ENCODE measurements at places on chromosomes 12 and 14. TPM values are rescaled to one million over a fixed set of nuclear protein-coding genes. Genes with fewer than 3 reads are reported as not detected.

SMIM41 gene
- not detected for total RNA-seq

- H3K27ac ChIP-seq, result no peak overlapping the region
- no peaks in the 10 kb centered on the region for H3K27me3 ChIP-seq
- DNase-seq, result no peak
Measured at GRCh38 chr14:68042586-68043210, 223.1 kb downstream of the RAD51B start.

- H3K27ac ChIP-seq, result no peak overlapping the region
- no peak for DNase-seq
- no peaks in the 10 kb centered on the region for H3K4me1 ChIP-seq
- no peak overlapping the region for H3K4me3 ChIP-seq
- H3K27me3 ChIP-seq, result no peaks in the 10 kb centered on the region
Measured at GRCh38 chr14:104106471-104106991, 21.0 kb downstream of the ASPG start.

KRT6B gene
- total RNA-seq, result not detected

GRCh38 chr12:29152223-29152868, 3.3 kb downstream of the FAR2 start:
- H3K36me3 ChIP-seq, result no peaks in the 10 kb centered on the region
- H3K4me1 ChIP-seq, result peaks cover 6% of the 10 kb centered on the region
- H3K4me3 ChIP-seq, result no peak overlapping the region
- no peak for DNase-seq

NKX2-1 gene
- not detected for total RNA-seq

RPL10L gene
- total RNA-seq, result not detected

GRCh38 chr12:85363382-85364190, 83.6 kb downstream of the ALX1 start:
- no peaks in the 10 kb centered on the region for H3K36me3 ChIP-seq
- no peak overlapping the region for H3K27ac ChIP-seq
- DNase-seq, result no peak
- no peaks in the 10 kb centered on the region for H3K4me1 ChIP-seq
- no peaks in the 10 kb centered on the region for H3K27me3 ChIP-seq

DNA sequence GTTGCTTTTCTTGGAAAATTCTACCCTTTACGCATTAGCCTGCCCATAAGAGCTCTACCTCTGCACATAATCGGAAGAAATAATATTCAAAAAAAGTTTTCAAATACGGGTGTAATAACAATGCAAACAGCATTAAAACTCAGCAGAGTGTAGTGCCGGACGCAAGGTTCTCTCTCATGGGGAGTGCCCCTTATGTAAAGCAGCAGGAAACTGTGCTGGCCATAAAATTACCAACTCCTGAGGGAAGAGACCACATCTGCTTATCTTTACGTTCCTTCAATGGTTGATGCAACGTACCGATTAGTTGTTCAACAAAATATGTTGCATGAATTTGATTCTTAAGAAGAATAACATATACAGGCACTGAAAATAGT, 118.7 kb upstream of the TMCC3 start:
- no peaks in the 10 kb centered on the region for H3K36me3 ChIP-seq
- H3K4me3 ChIP-seq, result no peak overlapping the region
- DNase-seq, result no peak
- H3K4me1 ChIP-seq, result no peaks in the 10 kb centered on the region
- H3K27me3 ChIP-seq, result no peaks in the 10 kb centered on the region

SEC23A gene
- total RNA-seq, result 51.3 TPM

NELL2 gene
- total RNA-seq, result 228 TPM

DNA sequence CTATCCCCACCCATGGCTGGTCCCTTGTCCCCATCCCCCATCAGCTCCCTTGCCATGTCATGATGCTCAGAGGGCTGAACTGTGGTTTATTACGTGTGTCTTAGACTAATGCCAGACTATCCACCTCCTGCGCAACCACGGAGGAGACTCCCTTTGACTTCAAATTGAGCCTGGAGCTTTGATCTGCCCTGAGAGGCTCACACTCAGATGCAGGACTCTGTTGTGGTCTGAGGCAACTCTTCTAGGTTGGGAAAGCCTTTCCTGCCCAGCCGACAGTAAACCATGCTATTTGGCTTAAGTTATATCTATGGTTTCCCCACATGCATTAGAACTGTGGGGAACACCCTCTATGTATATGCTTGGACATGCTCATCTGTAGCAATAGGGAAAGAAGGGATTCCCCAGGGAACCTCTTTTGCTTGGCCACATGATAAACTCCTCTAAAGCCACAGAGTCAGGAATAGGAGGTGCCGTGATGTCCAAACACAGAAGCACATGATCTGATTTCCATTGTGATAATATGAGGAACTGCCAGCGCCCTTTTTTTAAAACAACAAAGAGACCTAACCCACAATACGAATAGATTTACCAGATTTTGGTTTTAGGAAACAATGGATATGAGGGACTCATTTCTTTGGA, 11.1 kb upstream of the LGALS3 start:
- H3K4me3 ChIP-seq, result no peak overlapping the region
- no peaks in the 10 kb centered on the region for H3K36me3 ChIP-seq
- no peak for DNase-seq

TMTC1 gene
- total RNA-seq, result 0.19 TPM

- no peaks in the 10 kb centered on the region for H3K27me3 ChIP-seq
- DNase-seq, result no peak
- no peaks in the 10 kb centered on the region for H3K4me1 ChIP-seq
- H3K36me3 ChIP-seq, result no peaks in the 10 kb centered on the region
- no peak overlapping the region for H3K27ac ChIP-seq
Measured at GRCh38 chr12:98373025-98373554, 142.3 kb upstream of the TMPO start.

DNA sequence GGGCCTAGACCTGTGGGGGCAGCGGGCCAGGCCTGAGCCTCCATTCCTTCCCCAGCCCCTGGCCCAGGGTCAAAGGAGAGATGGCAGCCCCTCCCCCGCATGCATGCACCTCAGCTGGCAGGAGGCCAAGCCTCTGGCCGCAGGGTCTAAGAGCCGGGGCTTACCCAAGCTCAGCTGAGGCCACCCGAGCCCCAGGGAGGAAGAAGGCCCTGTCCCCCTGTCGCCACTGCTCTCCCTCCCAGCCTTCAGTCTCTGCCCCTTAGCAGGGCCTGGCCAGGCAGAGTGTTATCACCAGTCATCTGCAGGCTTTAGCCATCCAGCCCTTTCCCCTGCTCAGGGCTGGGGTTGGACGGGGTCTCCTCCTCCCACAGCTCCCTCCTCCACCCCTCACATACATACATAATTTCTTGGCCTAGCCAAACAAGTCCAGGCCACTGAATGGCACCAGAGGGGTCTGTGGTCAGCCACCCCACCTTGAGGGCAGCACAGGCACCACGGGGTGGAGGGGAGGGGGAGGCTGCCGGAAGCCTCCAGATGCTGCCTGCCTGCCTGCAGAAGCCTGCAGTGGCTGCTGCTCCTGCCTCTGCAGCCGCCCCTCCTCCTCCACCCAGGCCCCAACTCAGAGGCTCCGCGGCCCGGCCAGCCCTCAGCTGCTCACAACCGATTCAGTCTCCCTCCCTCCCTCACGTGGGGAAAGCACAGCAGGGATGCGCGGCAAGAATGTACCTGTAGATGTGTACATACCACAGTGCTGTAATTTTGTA, 22.8 kb downstream of the RAB35 start:
- H3K4me1 ChIP-seq, result no peaks in the 10 kb centered on the region
- H3K27me3 ChIP-seq, result no peaks in the 10 kb centered on the region
- no peak overlapping the region for H3K27ac ChIP-seq
- DNase-seq, result no peak

RNASE7 gene
- total RNA-seq, result not detected

DNA sequence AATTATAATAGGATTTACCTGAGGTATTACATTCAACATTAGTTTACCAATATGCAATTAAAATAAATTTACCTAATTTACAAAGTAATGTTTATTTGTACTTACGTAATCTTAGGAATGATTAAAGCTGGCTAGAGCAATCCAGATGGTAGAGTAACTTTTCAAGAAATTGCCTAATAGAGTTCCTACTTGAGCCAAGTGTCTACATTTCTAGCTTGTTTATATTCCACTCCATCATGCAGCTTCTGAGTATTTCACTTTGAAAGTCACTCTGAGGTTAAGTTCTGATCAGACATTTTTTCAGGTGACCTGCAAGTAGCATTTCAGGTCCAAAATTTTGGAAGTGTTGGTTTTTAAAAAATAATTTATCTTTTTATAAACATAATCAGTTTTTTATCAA, 1080.7 kb downstream of the TRHDE start:
- no peak overlapping the region for H3K4me3 ChIP-seq
- H3K27ac ChIP-seq, result no peak overlapping the region
- H3K36me3 ChIP-seq, result no peaks in the 10 kb centered on the region
- no peaks in the 10 kb centered on the region for H3K27me3 ChIP-seq
- no peaks in the 10 kb centered on the region for H3K4me1 ChIP-seq

DNA sequence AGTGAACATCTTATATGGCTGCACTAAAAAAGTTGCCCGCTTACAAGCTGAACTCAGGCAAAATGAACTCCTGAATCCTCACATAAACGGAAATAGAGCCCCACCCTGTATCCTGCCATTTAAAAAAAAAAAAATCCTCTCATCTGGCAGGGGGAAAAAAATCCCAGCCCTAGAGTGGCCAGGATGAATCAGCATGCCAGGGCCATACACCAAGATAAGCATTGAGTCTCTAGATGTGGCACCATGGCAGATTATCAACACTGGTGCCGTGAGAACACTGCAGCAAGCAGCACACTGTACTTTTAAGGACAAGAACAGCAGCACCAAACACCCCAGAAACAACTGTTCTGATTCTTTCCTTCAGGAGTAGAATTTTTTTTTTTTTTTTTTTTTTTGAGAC, 65.5 kb downstream of the RASSF3 start:
- DNase-seq, result peak; percentile 40
- no peak overlapping the region for H3K4me3 ChIP-seq
- H3K27me3 ChIP-seq, result no peaks in the 10 kb centered on the region
- H3K4me1 ChIP-seq, result peaks cover 93% of the 10 kb centered on the region
- H3K27ac ChIP-seq, result peak overlapping the region; percentile 76
- H3K36me3 ChIP-seq, result no peaks in the 10 kb centered on the region

DNA sequence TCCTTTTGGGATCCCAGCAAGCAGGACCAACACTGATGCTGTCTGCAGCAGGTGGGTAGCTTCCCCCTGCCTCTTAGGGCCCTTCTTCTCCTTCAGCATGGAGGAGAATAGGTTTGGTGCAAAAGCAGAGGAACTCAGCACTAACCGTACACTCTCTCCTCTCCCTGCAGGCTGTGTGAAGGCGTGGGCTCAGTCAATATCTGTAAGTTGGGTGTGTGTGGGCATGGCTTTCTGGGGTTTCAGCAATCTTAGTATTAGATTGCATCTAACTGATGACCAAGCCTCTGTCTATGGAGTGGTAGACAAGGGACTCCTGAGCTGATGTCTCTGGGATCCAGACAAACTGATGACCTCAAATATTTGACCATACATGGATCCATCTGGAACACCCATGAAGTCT, 14.3 kb downstream of the KRT85 start:
- H3K27me3 ChIP-seq, result no peaks in the 10 kb centered on the region
- no peak for DNase-seq
- H3K36me3 ChIP-seq, result no peaks in the 10 kb centered on the region
- peaks cover 19% of the 10 kb centered on the region for H3K4me1 ChIP-seq

DNA sequence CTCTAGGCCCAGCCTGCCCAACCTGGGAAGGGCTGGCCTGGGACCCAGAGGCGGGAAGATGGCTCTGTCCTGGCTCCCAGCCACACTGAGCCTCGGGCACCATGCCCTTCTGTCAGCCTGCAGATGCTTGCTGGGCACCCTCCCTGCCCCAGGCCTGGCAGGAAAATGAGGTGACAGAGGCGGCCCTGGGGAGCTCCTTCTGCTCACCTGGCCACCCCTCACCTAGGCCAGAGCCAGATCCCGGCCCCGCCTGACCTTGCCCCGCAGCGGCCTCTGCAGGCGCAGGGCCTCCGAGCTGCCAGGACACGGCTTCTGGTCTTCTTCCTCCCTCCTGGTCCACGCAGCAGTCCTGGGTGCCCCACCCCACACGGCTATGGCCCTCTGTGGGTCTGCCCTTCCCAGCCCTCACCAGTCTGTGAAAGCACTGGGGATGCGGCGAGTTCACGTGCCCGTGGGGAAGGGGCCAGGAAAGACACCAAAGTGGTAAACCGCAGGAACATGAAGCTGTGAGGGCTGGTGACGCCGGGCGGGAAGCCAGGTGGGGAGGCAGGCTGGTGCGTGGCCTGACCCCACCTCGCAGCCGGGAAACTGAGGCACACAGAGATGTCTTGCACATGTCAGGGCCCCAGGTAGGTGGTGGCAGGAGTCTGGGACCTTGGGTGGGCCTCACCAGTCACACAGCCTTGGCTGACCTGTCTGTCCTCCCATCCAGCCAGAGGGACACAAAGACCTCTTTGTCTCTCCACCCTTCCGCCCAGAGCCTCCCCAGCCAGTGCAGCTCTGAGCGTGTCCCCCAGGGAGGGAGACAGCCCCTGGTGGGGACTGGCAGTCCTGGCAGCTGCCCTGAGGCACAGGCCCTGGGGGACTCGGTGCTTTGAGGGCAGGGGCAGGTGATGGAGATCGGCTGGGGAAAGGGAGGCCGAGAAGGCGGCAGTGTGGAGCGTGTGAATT, 12.8 kb downstream of the BAG5 start:
- no peaks in the 10 kb centered on the region for H3K36me3 ChIP-seq
- H3K4me3 ChIP-seq, result no peak overlapping the region
- H3K27ac ChIP-seq, result no peak overlapping the region
- DNase-seq, result no peak
- no peaks in the 10 kb centered on the region for H3K4me1 ChIP-seq
- no peaks in the 10 kb centered on the region for H3K27me3 ChIP-seq

CLEC1A gene
- total RNA-seq, result 1.0 TPM

DNA sequence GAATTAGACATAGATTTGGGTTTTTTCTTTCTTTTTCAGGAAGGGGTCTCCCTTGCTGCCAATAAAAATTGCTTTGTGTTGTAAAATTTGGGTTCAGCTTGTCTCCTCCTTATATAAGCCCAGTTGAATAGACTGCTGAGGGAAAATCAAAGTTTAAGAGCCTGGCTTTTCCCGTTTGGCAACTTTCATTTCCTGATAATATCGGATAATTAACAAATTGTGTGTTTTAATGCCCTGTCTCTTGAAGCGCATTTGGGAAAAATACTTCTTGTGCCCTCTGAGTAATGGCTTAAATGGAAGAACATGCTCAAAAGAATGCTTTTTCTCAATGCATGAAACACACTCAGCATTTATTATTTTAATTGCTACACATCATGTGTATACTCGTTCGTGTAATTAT, 198.0 kb upstream of the DCN start:
- no peaks in the 10 kb centered on the region for H3K36me3 ChIP-seq

- no peaks in the 10 kb centered on the region for H3K36me3 ChIP-seq
- no peak for DNase-seq
- no peak overlapping the region for H3K4me3 ChIP-seq
- no peaks in the 10 kb centered on the region for H3K27me3 ChIP-seq
- no peak overlapping the region for H3K27ac ChIP-seq
Measured at GRCh38 chr12:92466391-92467305, 236.1 kb upstream of the PLEKHG7 start.

GRCh38 chr14:58832095-58832521, 194.3 kb downstream of the DACT1 start:
- no peak overlapping the region for H3K4me3 ChIP-seq
- H3K36me3 ChIP-seq, result no peaks in the 10 kb centered on the region
- H3K27ac ChIP-seq, result no peak overlapping the region
- H3K4me1 ChIP-seq, result no peaks in the 10 kb centered on the region

SMCO2 gene
- not detected for total RNA-seq

GRCh38 chr12:58148405-58148804, 207.0 kb downstream of the ATP23 start:
- no peaks in the 10 kb centered on the region for H3K36me3 ChIP-seq
- DNase-seq, result no peak
- H3K27me3 ChIP-seq, result no peaks in the 10 kb centered on the region
- H3K4me1 ChIP-seq, result no peaks in the 10 kb centered on the region
- no peak overlapping the region for H3K27ac ChIP-seq

GRCh38 chr12:46493834-46494181, 121.2 kb upstream of the SLC38A2 start:
- no peak overlapping the region for H3K27ac ChIP-seq
- no peaks in the 10 kb centered on the region for H3K36me3 ChIP-seq
- no peaks in the 10 kb centered on the region for H3K4me1 ChIP-seq

SDR39U1 gene
- 74.4 TPM for total RNA-seq
